ENCODE measurements at places on chromosomes 1 and 21.

GRCh38 chr1:113860891-113861290 is 10.6 kb downstream of the PTPN22 start:
- DNase-seq, result peak; percentile 34

DNA sequence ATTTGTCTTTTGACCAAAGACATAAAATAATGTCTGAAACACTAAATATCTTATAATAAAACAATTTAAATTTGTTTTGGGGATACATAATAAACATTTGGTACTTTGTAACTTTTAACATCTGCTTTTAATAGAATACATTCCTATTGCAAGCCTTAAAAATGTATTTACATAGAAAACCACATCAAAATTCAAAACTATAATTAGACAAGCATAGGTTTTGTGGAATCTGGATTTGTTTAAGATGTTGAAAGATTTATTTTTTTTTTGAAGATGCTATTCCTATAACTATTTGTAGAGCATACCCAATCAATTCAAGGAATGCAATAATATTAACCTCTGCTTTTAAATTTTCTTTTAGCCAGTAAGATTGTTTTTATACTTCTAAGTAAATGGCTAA is 125.7 kb downstream of the FMN2 start:
- DNase-seq, result no peak

- DNase-seq, result no peak
Observed at GRCh38 chr1:112672009-112672408, 2.5 kb upstream of the MOV10 start.

DNA sequence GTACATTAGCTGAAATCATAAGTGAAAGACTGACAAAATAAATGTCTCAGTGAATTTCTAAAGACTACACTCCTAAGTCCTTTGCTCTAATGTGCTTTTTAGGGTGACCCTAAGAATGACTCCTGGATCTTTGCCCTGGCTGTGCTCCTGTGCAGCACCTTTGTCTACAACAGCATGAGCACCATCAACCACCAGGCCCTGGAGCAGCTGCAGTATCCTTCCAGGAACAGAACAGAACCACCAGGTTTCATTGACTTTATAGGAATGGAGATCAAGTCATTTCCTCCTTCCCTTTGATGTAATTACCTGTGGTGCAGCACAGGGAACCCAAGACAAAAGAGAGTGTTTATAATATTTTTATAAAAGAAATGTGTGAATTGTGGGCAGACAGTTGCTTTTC is 14.1 kb downstream of the GBP6 start:
- no peak for DNase-seq

DNA sequence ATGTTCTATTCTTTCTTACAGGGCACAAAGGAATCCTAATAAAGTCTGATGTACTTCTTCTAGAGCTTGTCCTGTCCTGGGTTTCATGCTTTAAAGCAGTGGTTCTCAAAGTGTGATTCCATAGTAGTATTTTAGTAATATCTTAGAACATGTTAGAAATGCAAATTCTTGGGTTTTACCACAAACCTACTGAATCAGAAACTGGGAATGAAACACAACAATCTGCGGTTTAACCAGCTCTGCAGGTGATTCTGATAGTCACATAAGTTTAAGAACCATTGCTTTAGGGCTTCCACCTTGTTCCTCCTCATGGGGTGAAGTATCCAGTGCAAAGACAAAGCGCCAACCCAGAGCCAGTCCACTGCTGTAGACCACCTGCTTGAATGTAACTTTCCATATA is 41.1 kb downstream of the NGF start:
- DNase-seq, result no peak

GRCh38 chr1:76867342-76868130 is at the start of gene ST6GALNAC5:
Gene ST6GALNAC5, plus strand, starts transcription at chr1:76867480.
- no peak for DNase-seq

DNA sequence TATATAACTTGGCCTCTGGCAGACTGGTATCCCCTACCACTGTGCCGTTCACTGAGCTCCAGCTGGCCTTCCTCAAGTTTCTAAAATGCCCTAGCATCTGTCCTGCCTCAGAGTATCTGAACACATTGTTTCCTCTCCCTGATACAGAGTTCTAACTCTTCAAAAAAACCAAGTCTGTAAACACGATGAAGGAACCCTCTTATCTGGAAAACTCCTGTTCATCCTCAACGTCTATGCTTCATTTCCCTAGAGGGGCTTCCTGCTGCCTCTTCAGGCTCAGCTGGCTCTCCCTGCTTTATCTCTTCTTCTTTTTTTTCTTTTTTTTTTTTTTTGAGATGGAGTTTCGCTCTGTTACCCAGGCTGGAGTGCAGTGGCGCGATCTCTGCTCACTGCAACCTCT is 5.6 kb downstream of the BSDC1 start:
- no peak for DNase-seq

DNA sequence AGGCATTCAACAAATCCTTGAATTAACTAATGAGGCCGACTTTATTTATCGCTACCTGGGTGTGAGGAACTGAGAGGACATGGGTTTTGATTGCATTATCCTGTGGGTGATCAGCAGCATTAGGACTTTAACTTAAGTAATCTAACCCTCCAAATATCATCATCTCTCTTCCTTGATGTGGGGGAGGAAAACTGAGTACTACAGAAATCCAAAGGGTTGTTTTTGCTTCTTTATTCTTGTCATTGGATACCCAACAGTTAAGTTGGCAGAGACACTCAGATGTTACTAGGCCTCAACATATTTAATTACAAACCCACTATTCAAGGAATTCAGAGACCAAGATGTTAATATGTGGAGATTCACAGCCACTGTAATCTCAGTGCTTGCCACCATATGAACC is 97.4 kb upstream of the ST6GALNAC5 start:
- DNase-seq, result no peak

DNA sequence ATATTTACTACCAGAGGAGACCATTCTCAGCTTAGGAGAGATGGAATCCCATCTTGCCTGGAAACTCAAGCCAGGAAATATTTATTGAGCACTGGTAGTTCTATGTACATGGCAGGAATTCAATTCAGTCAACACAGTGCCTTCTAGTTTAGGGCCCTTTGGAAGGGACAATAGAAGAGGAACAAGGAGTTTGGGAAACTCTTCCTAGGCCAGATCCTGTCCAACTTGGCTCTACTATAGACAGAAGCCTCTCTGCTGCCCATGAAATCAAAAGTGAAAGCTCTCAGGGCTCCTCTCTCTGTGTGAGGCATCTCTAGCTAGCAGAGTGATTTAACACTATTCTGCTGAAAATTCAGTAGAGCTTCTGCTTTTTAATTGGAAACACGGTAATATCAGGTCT is 244.6 kb upstream of the MAP1LC3C start:
- no peak for DNase-seq

DNA sequence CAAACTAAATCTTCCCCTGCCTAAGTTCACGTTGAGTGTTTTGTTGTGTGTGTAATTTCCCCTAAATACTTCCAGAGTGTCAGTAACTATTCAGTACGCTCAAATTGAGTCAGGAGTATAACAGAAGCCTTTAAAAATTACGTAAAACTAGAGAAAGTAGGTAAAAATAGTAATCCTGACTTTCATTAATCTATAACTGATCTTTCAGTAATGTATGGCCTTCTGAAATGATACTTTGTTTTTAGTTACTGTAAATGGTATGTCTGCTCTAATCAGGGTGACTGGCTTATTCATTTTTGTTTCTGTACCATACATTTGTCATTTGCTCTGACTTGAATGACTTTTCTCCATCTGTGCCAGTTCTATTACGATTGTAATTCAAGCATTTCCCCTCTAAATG is 29.4 kb downstream of the MIER1 start:
- DNase-seq, result no peak

GRCh38 chr1:177310326-177310725 is 139.6 kb downstream of the BRINP2 start:
- DNase-seq, result no peak

DNA sequence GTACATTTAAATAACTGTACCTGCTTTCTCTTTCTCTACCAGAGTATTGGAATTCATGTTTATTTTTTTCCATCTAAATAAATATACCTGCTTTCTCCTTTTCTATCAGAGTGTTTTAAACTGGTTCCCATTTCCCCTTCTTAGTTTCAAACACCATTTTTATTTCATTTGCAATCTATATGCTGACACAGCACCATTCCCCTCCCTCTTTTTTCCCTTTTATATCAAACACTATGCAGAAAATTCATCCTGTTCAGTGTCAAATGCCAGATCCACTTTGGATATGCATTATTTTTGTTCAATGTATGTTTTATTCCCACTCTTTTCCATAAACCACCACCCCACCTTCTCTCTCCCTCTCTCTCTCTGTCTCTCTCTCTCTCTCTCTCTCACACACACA is 85.8 kb upstream of the ST6GALNAC5 start:
- no peak for DNase-seq

DNA sequence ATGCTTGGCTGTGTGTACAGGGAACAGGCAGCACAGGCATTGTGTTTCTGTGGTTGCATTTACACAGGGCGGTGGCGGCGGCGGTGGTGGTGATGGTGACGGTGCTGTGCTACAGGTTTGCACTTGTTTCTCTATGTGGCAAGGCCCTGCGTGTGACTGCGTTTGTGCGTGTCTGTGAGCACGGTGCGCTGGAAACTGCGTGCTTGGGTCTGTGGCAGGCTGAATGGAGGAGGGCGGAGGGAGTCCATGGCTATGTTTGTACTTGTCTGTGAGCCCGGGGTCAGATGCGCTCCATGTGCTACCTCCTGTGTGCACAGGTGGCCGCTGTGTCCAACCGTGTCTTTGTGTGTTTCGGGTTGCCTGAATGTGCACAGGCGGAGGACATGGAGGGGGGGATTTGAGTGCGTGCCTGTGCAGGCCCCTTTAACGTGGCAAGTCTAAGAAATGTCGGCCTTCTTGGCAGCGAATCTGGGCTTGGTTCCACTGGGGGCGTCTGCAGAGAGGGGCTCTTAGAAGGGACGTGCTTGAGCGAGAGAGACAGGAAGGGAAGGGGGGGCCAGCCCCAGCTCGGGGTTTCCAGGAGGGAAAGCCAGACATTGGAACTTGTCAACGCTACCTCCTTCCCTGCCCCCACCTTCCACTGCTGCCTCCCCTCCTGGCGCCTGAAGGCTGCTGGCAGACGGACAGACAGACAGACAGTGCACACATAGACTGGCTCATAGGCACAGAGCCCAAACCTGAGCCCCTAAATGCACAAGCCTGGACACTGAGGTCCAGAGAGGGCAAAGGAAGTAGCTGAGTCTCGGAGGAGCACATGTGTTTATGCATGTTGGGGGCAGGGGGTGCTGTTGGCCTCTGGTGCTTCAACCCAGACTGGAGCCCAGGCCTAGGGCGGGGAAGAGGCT is 32.7 kb upstream of the WASF2 start:
- DNase-seq, result no peak

Measured in GM04504 (cell line).